Body of pancreas (tissue), 4 donors: ENCODE measurements at places on chromosomes 2 and 18. TPM values are rescaled to one million over a fixed set of nuclear protein-coding genes. Genes with fewer than 3 reads are reported as not detected.

The MARS2 gene
- total RNA-seq: 12.2 TPM

The LIPG gene
- total RNA-seq: 0.52 TPM

The PIEZO2 gene
- total RNA-seq: 40.7 TPM

The GALNT14 gene
- 2.6 TPM for total RNA-seq

The UGT1A8 gene
- total RNA-seq: not detected

The TLX2 gene
- total RNA-seq: not detected

The EFR3B gene
- 0.52 TPM for total RNA-seq

The PER2 gene
- total RNA-seq: 21.8 TPM

The PSMA8 gene
- total RNA-seq: not detected

The WDR54 gene
- total RNA-seq: 14.3 TPM

The GPR75 gene
- 2.1 TPM for total RNA-seq

The TMEM163 gene
- total RNA-seq: 27.5 TPM

The ZBTB7C gene
- total RNA-seq: 1.3 TPM

The TOGARAM2 gene
- total RNA-seq: not detected

The KCNG3 gene
- total RNA-seq: 6.9 TPM

The TCF23 gene
- total RNA-seq: under 0.01 TPM

The SDC1 gene
- total RNA-seq: 24.7 TPM

The TMEM150A gene
- total RNA-seq: 23.1 TPM

The HOXD8 gene
- total RNA-seq: 2.6 TPM

The MC5R gene
- total RNA-seq: not detected

The ACMSD gene
- total RNA-seq: not detected

The ZAP70 gene
- 4.0 TPM for total RNA-seq

The GAD1 gene
- not detected for total RNA-seq

The KRTCAP3 gene
- total RNA-seq: 25.2 TPM

The ZNF396 gene
- 3.9 TPM for total RNA-seq

The ANKRD53 gene
- 4.7 TPM for total RNA-seq

The C1GALT1C1L gene
- total RNA-seq: 2.6 TPM

The BOK gene
- 33.2 TPM for total RNA-seq

The BMP10 gene
- total RNA-seq: not detected

The AOX1 gene
- total RNA-seq: 75.0 TPM

The MEP1B gene
- total RNA-seq: not detected

The AKAIN1 gene
- not detected for total RNA-seq

The CREG2 gene
- total RNA-seq: not detected

The SPIRE1 gene
- 15.0 TPM for total RNA-seq

The BCL11A gene
- total RNA-seq: 14.3 TPM

The SMYD1 gene
- total RNA-seq: not detected

The CHRND gene
- not detected for total RNA-seq

The FRZB gene
- 0.66 TPM for total RNA-seq

The TUBA4B gene
- not detected for total RNA-seq

The C1QL2 gene
- not detected for total RNA-seq

The PTH2R gene
- total RNA-seq: not detected

The CASP8 gene
- 161 TPM for total RNA-seq

The SH3BP4 gene
- 62.6 TPM for total RNA-seq

The IL1R2 gene
- total RNA-seq: 8.0 TPM

The SERPINB8 gene
- total RNA-seq: 2.9 TPM

The ADD2 gene
- total RNA-seq: 2.3 TPM

The LBX2 gene
- 2.3 TPM for total RNA-seq

The CNTNAP5 gene
- total RNA-seq: 0.26 TPM

The LRRTM1 gene
- not detected for total RNA-seq

The TRIM43 gene
- total RNA-seq: not detected

The CLEC4F gene
- 3.3 TPM for total RNA-seq

The CYRIA gene
- total RNA-seq: 4.4 TPM

The AQP12B gene
- 392 TPM for total RNA-seq

The FKBP1B gene
- 10.5 TPM for total RNA-seq

The VWC2L gene
- total RNA-seq: not detected

The MEIS1 gene
- total RNA-seq: 84.6 TPM

The VWA3B gene
- total RNA-seq: 0.78 TPM

The SLC9A4 gene
- not detected for total RNA-seq
